ENCODE measurements at places on chromosomes 2 and 18.

- no peak for DNase-seq
Measured at GRCh38 chr2:221228214-221228769, 343.8 kb downstream of the EPHA4 start.

- DNase-seq = no peak
Measured at GRCh38 chr18:73461780-73462059, 593.9 kb upstream of the NETO1 start.

GRCh38 chr2:189002079-189002478 is 27.9 kb downstream of the COL3A1 start:
- DNase-seq = peak; percentile 24

GRCh38 chr2:138962686-138963085 is 182.5 kb upstream of the NXPH2 start:
- DNase-seq = no peak

DNA sequence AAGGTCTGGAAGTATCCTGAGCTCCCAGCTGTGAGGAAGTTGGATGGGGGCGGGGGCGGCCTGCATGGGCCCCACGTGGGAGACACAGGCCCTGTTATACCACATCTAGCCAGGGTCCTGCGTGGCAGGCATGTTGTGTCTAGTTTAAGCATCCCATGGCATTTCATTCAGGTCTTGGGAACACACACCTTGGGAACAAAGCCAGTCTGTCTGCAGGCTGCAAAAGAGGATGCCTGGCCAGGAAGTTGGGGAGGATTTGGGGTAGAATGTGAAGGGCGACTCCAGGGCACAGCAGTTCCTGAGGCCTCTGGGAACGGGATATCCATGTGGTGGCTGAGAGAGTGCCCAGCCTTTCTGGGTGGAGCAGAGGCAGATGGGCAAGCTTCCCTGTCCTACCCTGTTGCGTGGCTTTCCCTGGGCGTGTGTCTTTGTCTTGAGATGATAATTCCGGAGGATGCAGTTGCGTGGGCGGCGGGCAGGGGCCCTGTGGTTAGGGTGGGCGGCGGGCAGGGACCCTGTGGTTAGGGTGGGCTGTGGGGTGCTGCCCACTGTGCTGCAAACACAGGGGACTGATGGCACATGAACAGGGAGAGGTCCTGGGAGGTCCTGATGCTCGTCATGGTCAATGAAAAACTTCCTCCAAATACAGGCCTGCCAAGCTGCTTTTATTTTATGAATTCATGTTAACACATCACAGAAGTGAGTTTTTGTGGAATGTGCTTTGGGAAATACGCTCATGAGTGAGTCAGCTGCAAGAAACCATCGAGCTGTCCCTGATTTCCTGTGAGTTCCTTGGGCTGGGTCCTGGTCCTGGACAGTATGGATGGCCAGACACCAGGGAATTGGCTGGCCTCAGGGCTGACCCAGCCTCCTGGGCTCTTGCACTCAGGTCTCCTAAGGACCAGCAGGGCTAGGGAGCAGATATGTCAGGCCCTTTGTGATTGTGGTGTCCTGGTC is 90.0 kb upstream of the HS6ST1 start:
- peak; percentile 91 for DNase-seq

DNA sequence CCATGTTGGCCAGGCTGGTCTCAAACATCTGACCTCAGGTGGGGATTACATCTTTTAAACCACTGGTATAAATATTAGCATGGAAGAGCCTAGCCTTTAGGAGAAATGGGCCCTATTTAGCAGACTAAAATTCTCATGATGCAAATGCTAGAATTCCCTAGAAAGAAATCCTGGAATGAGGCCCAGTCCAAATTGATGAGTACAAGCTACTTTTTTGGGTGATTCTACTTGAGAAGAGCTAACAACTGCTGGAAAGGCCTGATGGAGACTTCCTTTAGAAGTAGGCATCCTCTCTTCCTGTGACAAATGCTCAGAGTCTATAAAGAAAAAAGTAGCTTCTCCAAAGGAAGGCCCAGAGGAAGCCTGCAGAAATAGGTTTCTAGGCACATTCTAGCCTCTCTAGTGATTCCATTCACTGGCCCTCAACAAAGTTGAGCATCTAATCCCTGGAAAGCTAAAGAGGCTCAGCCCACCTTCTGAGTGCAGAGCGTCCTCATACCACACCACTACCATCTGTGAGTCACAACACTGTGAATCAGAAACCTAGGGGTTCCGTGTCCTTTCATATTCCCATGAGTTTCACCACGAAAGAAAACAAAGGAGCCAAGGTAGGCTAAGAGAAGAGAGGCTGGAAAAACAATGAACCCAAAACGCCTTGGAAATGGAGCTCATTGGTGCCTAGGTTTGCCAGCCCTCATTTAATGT is 183.1 kb downstream of the C1D start:
- peak; percentile 42 for DNase-seq

DNA sequence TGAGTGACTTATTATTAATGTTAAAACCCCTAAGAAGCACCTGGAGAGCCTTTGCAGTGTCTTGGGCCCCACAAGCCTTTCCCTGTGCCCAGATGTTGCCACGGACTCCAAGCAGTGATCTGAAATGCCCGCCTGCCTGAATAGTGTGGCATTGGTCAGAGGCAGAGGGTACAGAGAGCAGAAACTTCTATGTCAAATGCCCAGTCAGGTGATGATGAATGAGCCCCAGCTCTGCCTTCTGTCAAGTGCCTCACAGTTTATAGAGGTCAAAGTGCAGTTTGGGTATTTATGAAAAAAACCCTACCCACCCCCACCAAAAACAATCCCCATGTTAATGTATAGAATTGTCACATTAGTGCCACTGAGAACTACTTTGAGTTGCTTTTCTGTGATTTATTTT is 170.0 kb upstream of the SIX3 start:
- no peak for DNase-seq

- no peak for DNase-seq
Measured at GRCh38 chr2:11410101-11410500, 55.9 kb downstream of the E2F6 start.

DNA sequence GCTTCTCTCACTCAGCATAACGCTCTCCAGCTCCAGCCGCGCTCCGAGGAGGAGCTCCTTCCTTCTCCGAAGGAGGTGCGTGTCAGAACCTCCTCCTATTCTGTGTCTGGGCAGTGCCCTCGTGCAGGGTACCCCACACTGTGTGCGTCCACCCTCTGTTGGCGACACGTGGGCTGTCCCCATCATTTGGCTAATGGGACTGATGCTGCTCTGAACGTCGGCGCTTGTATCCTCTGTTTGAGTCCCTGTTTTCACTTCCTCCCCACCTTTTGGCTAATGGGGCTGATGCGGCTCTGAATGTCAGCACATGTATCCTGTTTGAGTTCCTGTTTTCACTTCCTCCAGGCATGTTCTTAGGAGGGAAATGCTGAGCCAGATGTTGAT is 22.2 kb downstream of the KCNG2 start:
- no peak for DNase-seq

DNA sequence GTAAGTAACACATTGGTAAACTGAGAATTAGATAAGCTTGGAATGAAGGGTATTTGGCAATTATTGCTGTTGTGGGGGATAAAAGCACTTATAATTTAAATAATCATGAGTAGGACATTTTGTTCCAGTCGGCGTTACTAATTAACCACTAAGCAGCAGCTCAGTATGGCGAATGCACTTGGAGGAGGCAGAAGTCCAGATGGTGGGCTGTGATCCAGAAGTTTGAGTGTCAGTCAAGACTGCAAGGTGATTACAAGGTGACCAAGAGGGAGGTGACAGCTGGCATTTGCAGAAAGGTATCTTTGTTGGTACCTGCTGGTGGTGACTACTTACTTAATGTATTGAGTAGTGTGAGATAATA is 643.6 kb upstream of the FAM98A start:
- no peak for DNase-seq

DNA sequence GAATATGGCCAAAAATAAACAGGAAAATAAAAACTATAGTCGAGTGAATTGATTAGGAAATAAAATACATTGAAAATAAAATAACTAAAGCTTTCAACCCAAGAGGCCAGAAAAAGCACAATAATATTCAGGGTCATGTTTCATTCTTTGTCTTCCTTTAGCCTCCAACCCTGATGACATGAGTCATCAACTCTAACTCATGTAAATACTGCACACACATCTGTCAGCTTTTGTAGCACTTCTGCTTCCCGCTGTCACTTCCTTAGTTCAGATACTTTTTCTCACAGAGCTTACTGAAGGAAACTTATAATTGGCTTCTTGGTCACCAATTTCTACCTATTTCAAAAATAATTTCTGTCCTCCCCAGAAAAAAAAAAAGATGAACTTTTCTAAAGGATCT is 112.8 kb downstream of the UPP2 start:
- DNase-seq = no peak

- DNase-seq = no peak
Measured at GRCh38 chr2:24586955-24587354, 95.9 kb downstream of the NCOA1 start.

GRCh38 chr18:67463829-67464228 is 52.7 kb downstream of the DSEL start:
- no peak for DNase-seq

GRCh38 chr2:207695293-207695692 is 16.1 kb upstream of the CCNYL1 start:
- DNase-seq = no peak

GRCh38 chr2:68812251-68812650 is 58.9 kb downstream of the BMP10 start:
- no peak for DNase-seq

GRCh38 chr2:26678035-26678434 is 14.5 kb upstream of the KCNK3 start:
- no peak for DNase-seq

DNA sequence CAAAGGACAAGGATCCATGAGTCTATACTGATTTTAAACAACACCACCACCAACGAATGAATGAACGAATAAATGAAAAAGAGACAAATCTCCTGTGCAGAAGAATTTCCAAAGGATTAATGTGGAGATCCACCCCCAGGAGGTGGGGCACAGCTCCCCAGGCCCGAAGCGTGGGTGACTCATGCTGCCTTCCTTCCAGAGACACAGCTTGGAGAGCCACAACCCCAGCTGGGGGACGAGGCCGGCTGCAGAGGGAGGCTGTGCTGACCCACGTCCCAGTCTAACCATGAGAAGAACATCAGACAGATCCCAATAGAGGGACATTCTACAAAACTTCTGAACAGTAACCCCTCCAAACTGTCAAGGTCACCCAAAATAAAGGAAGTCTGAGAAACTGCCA is 557.3 kb upstream of the SALL3 start:
- no peak for DNase-seq

- peak; percentile 44 for DNase-seq
Measured at GRCh38 chr2:180219491-180219890, 212.4 kb upstream of the CWC22 start.

GRCh38 chr2:40653829-40654228 is 201.9 kb upstream of the SLC8A1 start:
- DNase-seq = peak; percentile 8

DNA sequence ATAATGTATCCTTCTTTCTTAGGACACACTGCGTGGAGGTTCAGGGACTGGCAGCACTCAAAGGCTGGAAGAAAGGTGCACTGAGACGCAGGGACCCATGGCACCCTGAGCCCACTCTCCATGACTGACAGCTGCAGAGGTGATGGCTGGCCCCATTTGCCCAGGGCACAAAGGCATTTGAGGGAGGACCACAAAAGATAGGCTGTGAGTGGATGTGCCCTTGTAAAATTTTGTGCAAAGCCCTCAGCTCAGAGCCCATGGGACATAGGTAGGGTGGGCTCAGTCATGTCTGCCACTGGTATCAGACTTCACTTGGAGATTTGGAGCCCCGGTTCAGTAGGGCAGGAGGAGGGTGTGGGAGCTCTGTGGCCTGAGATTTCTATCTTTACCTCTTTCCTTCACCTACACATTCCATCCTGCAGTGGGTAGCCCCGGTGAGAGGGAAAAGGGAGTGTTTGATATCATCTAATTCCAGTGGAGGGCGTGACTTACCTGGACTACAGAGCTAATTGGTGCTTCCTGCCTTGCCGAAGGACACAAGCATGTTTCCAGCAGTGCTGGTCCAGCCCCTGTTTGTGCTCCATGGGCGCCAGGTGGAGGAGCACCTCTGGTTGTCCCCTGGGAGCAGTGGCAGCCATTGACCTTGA is 312.2 kb downstream of the EN1 start:
- no peak for DNase-seq

DNA sequence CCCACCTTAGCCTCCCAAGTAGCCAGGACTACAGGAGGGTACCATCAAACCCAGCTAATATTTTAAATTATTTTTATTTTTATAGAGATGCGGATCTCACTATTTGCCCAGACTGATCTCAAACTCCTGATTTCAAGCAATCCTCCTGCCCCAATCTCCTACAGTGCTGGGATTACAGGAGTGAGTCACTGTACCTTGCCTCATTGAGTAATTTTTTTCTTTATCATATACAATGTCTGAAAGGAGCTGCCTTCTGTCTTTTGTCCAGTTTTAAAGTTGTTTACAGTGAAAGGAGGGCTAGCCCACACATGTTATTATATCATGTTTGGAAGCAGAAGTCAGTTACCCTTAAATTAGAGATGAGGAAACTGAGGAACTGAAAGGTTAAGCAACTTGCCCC is 32.5 kb downstream of the PRKRA start:
- no peak for DNase-seq
